ENCODE measurements at places on chromosomes 6 and 20. TPM values are rescaled to one million over a fixed set of nuclear protein-coding genes. Genes with fewer than 3 reads are reported as not detected.

DNA sequence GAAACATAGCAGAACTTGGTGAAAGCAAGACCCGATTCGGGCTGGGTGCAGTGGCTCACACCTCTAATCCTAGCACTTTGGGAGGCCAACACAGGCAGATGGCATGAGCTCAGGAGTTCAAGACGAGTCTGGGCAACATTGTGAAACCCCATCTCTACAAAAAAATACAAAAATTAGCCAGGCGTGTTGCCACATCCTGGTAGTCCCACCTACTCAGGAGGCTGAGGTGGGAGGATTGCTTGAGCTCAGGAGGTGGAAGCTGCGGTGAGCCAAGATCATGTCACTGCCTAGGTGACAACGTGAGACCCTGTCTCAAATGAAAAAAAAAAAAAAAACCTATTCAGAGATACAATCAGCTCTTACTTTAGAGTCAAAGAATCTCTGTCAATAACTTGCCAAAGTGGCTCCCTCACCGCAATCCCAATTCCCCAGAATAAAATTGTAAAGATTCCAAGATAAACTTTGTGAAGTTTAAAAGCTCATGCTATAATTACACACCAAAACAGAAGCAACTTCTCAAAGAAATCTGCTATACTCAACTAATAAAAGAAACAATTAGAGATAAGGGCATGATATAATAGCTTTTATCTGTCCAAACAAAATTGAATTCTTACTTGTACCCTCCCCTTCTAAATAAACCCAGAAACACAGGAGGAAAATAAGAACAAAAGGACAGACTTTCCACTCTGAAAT, 33.6 kb downstream of the CDK19 start:
- DNase-seq: no peak

- DNase-seq: peak; percentile 40
These were observed 28.9 kb upstream of the MTRF1L start for GRCh38 chr6:153031335-153031955.

GRCh38 chr6:119671105-119671504, 321.5 kb upstream of the MAN1A1 start:
- no peak for DNase-seq

GRCh38 chr20:57781901-57782300, 72.1 kb upstream of the PMEPA1 start:
- DNase-seq: no peak

DNA sequence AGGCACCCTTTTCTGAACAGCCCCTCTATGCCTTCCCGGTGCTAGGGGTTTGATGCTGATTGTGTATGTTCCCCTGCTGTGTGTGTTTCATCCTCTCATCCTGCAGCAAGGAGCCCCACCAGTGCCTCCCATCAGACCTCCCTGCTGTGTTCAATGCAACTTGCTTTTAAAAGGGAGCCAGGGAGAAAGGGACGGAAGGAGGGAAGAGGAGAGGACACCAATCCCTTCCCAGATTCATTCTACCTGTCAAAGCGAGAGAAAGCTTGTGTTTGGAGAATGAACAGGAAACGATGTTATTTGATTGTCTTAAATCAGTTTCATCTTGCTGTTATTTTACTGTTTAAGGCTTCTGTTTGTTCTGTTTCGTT, 259.2 kb downstream of the ADGB start:
- peak; percentile 41 for DNase-seq

DNA sequence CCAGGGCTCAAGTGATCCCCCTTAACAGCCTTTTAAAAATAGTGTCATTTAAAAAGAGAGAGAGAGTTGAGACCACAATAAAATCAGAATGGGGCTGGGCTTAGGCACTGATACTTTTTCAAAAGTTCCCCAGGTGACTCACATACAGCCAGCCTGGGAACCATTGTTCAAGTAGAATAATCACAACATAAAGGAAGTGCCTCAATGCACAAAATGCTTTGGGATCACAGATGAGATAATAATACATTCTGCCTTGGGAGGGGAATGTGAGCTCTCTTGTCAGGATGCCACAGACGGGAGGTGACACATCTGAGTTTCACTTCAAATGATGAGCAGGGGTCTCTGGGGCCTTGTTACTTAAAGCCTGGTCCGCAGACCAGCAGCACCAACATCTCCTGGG, 34.0 kb upstream of the GABRR1 start:
- DNase-seq: no peak

DNA sequence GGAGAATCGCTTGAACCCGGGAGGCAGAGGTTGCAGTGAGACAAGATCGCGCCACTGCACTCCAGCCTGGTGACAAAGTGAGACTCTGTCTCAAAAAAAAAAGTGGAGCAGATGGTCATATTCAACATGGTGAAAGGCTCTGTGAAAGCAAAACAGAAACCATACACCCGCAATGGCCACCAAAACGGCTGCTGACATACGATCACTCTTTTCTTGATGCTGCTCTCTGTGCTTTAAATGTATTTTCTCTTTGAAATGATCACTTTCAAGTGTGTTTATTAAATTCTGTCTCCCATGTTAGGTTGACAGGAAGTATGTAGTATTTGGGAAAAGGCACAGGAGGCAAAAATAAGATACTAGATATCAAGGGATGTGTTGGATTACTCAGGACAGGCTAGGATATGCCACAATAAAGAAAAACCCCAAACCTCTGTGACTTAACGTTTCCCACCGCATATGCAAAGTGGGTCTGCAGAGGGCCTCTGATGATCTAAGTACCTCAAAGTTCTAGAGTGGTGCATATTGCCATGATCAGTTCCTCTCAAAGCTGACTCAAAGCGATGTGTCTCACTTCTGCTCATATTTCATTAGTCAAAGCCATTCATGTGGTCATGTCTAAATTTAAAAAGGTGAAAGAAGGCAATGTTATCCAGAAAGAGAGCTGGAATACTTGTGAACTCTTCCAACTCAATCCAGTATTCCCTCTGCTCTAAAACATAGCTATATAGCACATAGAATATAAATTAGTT, 155.1 kb upstream of the SOX4 start:
- no peak for DNase-seq

DNA sequence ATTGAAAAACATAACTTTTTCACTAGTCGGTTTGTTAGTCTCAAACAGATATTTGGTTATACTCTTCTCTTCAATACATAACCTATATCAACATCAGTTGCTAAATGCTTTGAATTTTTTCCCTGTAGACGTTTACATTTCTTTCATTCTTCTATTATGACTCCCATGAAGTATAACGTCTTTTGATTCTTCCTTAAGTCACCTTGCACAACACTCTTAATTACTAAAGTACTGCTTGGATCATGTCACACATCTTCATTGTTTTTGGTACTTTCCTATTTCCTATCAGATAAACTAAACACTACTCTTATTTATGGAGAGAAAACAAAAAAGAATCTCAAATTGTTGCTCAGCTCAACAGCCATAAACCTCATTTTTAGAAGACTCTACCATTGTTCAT, 23.0 kb upstream of the BMP5 start:
- peak; percentile 42 for DNase-seq

Gene TRDN
- total RNA-seq: not detected

Gene SPATA2
- 3.9 TPM for total RNA-seq

Gene CFB
- total RNA-seq: 3.5 TPM

Gene ZHX3
- 38.7 TPM for total RNA-seq

Gene LHFPL5
- not detected for total RNA-seq

Gene DHX16
- 32.0 TPM for total RNA-seq
